ENCODE measurements at places on chromosomes 2 and 18.

GRCh38 chr2:238865015-238865719 lies 17.3 kb downstream of the TWIST2 start:
- DNase-seq, result no peak

DNA sequence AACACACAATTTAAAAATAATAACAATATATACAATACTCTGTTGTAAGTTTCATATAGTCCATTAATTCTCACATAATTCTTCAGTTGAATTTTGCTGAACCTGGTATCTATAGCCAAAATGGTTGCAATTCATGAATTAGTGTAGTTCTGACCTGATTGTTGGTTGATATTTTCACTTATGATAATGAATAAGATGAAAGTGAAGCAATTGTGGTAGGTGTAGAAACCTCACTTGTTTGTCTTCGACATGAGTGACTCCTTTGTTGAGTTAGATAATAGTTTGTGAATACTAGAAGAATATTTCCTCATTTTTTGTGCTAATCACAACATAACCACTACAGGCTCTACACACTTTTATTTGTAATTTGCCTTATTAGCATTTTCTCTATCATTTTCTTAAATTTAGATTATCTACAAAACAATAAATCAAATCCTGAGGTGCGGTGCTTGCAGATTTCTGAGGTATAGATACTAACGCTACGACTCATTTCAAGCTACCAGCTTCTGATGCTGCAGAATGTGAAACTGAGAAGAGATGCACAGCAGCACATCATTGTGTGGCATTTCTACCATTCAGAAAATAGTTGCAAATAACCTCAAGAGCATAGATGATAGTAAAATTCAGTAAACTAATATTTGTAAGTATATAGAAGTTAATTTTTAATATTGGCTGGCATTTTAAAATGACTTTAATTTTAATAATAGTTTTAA lies 117.9 kb downstream of the KCNH7 start:
- DNase-seq, result no peak

DNA sequence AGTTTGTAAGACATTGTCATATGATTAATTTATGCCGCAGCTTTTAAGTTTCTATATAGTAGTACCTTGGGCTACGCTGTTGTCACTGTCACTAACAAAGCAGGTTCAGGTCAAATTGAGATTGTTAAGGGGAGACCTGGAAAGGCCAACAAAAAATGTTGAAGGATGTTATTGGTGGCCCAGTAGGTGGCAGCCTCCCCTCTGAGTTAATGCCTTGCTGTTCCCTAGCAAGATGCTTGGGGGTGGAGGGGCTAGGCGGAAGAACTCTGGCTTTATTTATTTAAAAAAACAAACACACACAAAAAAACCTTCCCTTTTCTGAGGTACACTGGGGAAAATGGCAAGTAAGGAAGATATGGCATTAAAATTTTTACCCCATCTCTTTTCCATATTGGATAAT lies 128.3 kb upstream of the ATP5MC3 start:
- peak; percentile 5 for DNase-seq

- DNase-seq, result no peak
Observed at GRCh38 chr2:222042666-222043065, 256.1 kb downstream of the PAX3 start.

DNA sequence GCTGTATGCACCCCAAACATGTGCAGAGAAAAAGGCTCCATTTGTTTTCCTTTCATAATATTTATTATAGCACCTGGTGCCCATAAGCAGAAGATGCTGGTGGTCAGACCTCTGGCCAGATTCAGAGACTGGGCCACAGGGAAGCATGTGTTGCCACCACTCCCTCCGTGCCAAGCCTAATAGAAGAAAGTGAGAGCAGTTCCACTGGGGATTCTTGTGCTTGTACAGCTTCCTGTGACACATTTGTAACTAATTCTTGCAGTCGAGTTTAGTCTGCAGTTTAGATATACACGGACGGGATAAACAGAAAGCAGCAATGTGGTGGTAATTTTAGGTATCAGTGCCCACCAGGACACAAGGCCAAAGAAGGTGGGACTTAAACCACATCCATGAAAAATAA lies 135.4 kb upstream of the PIEZO2 start:
- no peak for DNase-seq

DNA sequence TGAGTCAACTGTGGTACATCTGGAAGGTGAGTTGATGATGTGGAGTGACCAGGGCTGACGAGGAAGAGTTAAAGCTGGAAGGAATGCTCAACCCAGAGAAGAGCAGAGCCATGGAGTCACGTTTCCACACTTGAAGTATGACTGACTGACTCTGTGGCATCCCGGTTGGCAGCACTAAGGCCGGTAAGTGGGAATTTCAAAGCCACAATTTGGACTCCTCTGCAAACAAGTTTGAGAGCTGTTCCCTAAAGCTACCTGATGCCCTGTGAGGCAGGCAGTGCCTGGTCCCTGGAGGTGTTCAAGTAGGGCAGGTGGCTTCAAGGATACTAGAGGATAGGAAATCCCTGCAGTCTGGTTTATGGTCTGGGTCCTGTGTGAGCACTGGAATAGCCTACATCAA lies 69.3 kb upstream of the ITGB6 start:
- no peak for DNase-seq
